ENCODE measurements at places on chromosomes 6 and 20.

GRCh38 chr6:113636357-113636824 is 220.8 kb upstream of the MARCKS start:
- DNase-seq: no peak

DNA sequence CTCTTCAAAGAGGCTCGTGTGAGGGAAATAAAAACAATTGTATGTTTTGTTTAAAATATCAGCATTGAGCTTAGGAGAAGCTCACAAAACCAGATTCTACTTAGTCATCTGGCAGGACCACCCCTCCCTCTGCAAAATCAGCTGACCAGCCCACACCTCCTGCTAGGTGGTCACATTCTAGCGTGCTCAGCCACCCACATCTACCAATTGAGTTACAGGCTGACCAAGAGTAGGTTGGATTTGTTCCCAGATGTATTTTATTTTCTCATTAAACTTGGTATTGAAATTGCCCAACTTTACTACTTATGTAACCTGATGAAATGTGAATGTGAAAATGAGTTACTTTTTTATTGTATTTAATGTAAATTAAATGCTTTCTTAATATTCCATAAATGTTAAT is 56.2 kb downstream of the SLC22A2 start:
- no peak for DNase-seq

DNA sequence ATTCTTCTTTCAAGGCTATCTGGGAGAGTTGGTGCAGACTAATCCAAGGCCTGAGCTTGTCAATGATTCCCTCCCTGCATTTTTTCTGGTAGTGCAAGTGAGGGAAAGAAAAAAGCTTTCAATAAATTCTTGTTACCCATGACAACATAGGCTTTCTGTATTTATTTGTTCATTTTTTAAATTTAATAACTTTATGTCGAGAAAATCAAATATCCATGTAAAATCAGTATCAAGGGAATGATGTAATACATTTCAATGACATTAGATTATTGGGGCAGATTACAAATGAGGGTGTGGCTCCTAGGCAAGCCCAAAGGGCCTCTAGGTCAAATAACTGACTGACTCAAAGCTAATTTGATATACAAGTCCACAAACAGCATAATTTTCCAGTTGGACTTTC is 104.0 kb downstream of the GJA1 start:
- DNase-seq: no peak

- no peak for DNase-seq
These were observed 691.7 kb upstream of the SLC35B3 start for GRCh38 chr6:9126878-9127560.

- no peak for DNase-seq
These were observed 4.6 kb downstream of the KCNK15 start for GRCh38 chr20:44750081-44750805.

GRCh38 chr6:132598473-132598872 is 8.9 kb upstream of the TAAR5 start:
- no peak for DNase-seq

- no peak for DNase-seq
These were observed 366.0 kb downstream of the THBS2 start for GRCh38 chr6:168887621-168888020.

- DNase-seq: no peak
These were observed 817.5 kb upstream of the SLC35B3 start for GRCh38 chr6:9252799-9253198.

GRCh38 chr6:45961125-45961524 is 54.5 kb downstream of the CLIC5 start:
- DNase-seq: no peak

- DNase-seq: no peak
These were observed 4.3 kb upstream of the SERINC3 start for GRCh38 chr20:44526129-44526528.

DNA sequence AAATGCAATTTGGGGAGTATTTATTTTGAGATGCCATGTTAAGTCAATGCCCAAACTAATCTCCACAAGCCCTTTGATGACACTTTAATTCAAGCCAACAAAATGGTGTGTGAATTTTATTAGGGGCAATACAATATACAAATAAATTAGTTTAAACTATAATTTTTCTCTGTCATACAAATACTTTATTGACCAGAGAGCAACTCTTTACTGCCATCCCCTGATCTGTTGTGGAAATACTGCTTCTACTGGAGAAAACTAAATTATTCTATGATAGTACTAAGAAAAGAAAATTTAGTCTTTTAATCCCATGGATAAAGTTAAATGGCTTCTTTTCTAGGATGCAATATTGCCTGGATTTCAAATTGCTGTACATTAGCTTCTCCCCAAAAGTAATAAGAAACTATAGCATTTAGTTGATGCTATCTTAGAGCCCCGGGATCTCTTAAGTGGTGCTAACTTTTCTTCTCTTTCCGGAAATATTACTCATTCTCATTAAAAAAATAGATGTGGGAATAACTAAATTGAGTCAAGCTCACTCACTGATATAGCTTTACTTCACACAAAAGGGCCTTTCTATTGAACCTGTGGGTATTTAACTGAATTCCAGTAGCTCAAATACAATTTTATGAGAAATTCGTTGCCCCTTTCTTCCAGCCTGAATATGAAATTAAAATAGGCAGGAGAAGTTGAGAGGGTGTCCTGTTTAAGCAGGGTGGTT is 49.2 kb downstream of the SMPDL3A start:
- no peak for DNase-seq

DNA sequence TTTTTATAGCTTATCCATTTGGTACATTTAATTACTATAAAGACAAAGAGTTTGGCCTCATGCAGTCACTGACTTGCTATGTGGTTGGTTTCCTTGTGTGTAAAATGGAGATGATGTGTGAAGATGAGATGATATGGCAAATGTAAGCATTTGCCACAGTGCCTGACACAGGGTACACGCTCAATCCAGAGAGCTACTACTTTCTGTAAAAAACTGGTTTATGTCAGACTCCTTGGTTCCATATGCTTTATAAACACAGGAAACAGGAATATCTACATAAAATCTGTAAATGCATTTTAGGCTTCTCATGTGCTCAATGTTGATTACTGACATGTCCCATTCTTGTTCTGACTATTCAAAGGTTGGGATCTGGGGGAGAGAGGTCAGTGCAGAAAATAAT is 10.4 kb downstream of the HIVEP1 start:
- no peak for DNase-seq

- DNase-seq: no peak
These were observed 255.5 kb downstream of the KIF16B start for GRCh38 chr20:16317445-16318362.

- no peak for DNase-seq
These were observed 20.2 kb upstream of the RREB1 start for GRCh38 chr6:7087491-7087979.

DNA sequence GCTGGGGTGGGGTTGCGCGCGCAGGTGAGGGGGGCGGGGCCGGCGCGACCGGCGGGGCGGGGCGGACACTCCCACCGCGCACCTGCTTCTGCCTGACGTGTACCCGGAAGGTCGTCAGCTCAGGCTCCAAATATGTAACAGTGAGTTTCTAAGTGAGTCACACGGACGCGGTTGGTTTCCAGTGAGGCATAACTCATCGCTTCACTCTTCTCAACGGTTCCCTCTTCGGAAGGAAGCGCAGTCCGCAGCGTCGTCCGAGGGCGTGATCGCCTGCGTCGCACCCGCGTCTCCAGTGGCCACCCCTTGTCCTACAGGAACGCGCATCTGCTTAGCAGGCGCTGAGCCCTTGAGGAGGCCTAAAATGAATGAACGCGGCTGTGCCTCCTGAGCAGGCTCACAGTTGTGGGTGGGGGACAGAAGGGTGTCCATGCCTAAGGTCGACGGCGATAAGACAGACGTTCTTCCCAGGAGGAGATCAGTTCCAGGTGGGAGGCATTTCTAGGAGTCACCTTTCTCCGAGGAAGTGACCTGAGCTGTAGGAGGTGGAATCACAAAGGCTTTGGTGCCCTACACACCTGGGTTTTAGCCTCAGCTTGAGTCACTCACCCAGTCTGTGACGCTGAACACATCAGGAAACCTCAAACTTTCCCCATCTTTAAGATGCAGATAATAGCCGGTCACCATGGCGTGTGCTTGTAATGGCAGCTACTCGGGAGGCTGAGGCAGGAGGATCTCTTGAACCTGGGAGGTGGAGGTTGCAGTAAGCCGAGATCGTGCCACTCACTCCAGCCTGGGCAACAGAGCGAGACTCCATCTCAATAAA is 50.9 kb upstream of the EZR start:
- DNase-seq: peak; percentile 89

- DNase-seq: no peak
These were observed 65.2 kb downstream of the TRAM2 start for GRCh38 chr6:52511572-52512151.

DNA sequence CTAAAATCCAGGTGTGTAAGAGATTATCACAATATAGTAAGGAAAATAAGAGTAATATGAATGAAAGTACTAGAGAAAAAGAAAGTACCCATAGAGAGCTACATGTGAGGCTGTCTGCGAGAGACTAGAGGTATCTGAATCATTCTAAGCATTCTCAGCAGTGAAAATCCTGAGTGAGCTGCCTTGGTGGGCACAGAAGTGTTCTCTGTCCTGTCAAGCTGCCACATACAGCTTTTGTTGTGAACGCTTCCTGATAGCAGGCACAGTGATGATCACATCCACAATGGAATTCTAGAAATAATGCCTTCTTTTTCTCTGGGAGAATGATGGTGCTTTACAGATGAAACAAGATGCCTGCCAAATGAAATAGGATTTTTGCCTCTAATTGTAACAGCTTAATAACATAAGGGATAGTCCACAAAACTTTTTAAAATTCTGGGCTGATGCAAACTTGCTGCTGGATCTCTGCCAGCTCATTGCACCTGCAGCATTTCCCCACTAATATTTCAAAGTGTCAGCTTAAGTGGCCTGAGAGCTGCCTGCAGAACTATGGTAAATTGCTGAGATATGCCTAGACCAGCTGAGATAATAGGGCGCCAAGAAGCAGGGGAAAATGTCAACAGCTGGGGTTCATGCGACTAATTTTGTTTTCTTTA is 620.5 kb downstream of the DOK5 start:
- DNase-seq: no peak

- DNase-seq: no peak
These were observed 610.5 kb downstream of the HTR1B start for GRCh38 chr6:76852776-76853175.

DNA sequence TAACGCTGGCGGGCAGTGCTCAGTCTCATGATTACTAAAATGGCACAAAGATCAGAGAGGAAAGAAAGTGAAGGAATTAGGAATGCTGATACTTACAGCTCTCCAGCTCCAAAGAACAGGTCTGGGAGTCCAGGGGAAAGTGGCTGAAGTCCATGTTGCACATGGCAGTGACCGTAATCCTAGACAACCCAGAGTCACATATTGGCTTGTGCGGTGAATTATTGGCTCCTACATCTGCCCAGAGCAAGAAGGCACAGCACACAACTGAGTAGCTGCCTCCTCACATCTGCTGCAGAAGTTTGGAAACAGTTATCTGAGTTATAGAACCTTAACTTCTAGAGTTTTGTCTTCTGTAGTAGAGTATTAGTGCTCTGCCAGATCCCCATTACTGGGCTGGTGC is 47.2 kb downstream of the GABRR2 start:
- no peak for DNase-seq

- DNase-seq: no peak
These were observed 60.3 kb downstream of the RNF217 start for GRCh38 chr6:125022391-125022989.
